ENCODE measurements at places on chromosomes 12 and 14.

DNA sequence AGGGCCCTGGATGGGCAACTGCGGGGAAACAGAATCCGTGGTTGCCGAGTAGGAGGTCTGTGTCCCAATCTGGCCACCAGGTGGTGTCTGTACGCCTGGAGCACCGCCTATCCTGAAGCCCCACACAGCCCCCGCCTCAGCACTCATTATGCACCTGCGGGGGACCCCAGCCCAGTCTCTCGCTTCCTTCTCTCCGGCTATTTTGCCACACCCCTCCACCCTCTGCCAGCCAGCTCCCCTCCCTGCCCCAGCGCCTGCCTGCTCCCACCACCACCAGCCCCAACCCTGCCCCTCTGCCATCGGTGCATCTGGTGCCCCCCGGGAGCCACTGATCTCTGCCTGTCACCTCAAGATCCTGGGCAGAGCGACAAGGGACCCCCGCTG, 2.2 kb upstream of the NXPH4 start:
- peak; percentile 67 for DNase-seq

DNA sequence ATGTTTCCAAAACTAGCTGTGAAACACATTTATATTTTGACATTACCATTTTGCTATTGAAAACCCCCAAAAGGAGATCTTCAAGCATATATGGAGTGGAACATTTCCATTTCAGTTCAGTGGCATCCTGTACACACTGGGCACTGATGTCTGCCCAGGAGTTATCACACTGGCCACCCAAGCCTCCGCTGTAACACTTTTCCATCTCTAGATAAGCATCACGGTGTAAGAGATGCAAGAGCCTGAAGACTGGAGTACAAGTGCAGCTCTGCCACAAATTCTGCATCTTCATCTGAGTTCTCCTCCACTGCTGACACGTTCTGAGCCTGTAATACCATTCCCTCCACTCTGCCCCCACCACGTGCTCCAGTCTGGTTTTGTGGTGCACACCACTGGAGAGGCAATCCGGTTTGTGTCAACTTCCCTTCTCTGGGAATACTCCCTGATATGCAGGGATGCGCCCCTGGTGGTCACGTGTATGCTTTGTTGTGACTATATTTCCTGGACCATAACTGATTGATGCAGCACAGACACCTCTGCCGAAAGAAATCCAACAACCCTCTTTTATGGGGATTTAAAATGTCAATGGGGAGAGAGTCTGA, 12.7 kb downstream of the SPTLC2 start:
- no peak for DNase-seq

GRCh38 chr12:116745554-116745953, 7.4 kb downstream of the RNFT2 start:
- DNase-seq, result no peak

DNA sequence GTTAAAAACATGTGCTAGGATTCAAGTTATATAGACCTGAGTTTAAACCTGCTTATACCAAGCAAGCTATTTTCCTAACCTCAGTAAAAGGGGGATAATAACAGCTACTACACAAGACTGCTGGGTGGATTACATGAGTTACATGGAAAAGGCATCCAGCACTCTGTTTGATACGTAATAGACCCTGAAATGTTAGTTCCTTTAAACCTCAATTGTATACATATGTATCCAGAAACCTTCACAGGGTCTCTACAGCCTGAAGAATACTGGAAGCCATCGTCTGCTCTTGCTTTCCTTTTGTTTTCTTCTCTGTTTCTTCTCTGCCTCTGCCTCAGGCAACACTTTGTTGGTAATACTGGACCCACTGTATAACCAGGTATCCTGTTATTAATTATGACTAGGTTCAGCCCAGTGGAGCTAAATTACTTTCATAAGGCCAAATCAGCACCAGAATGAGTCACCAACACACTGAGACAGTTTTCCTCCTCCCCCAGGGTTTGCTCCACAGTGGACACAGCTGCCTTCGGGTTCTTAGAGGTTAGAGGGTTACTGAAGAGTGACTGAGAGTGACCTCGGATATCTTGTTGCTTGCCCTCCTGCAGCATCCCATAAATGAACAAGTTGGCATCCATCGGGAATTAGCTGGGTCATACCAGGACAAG, 127.1 kb downstream of the CAPZA3 start:
- DNase-seq, result peak; percentile 14

DNA sequence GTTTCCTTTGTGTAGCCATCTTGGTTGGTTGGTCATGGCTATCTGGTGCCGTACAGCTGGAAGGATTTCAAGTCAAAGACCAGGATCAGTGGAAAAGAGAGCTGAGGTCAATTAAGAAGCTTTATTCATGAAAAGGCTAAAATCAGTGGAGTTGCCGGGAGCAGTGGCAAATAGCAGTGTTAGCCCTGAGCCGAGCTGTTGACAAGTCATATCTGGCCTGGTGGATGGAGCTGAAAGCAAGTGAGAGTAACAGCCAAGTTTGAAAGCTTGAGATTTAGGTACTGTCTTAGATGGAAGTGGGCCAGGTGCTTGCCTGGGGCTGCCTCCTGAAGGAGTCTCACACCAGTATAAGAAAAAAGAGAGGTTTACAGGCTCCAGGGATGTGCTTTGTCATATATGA, 9.0 kb downstream of the BATF start:
- no peak for DNase-seq

- no peak for DNase-seq
Measured at GRCh38 chr12:66149702-66150398, 19.3 kb upstream of the LLPH start.

DNA sequence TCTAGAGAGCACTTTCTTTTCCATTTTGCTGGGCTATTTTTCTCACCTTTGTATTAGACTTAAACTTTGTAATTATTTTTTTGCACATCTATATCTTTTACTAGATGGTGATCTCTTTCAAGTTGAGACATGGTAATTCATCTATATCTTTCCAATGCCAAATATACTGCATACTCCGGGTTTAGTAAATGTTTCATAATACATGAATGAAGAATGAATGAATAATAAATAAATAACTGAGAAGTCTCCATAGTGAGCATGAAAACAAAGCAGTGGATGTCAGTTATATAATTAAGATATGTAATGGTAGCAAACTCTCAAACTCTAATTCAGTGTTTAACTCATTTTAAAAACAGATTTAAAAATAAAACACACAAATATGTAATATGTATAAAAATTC, 342.5 kb upstream of the KITLG start:
- DNase-seq, result peak; percentile 71

Data from RWPE1 (cell line).